ENCODE measurements at places on chromosomes 2 and 18. TPM values are rescaled to one million over a fixed set of nuclear protein-coding genes. Genes with fewer than 3 reads are reported as not detected.

DNA sequence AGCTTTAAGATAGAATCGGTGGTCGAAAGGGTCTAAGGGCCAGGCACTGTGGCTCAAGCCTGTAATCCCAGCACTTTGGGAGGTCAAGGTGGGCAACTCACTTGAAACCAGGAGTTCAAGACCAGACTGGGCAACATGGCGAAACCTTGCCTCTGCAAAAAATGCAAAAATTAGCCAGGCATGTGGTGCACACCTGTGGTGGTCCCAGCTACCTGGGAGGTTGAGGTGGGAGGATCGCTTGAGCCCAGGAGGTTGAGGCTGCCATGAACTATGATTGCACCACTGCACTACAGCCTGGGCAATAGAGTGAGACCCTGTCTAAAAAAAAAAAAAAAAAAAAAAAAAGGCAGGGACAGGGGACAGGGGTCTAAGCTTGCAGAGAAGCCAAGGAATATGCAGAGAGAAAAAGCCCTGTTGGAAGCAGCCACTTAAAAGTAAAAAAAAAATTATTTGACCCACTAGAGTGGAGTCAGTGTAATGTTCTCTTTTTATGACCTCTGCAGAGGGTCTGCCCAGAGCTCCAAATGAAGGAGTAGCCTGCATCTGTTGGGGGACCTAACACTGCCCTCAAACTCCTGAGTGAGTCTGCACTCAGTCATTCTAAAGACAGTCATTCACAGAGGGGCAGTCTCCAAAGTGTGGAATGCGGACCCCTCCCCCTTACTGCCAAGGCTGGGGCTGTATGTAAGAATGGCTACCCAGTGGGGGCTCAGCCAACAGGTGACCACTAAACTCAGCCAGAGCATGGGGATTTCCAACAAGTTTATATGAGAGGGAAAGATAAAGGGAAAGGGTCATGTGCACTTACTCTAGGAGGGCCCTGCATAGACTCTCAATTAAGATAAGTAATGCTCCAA lies 118.5 kb upstream of the CDCA7 start:
- no peak overlapping the region for H3K4me3 ChIP-seq
- H3K4me1 ChIP-seq: no peaks in the 10 kb centered on the region
- DNase-seq: no peak
- H3K27ac ChIP-seq: no peak overlapping the region

DNA sequence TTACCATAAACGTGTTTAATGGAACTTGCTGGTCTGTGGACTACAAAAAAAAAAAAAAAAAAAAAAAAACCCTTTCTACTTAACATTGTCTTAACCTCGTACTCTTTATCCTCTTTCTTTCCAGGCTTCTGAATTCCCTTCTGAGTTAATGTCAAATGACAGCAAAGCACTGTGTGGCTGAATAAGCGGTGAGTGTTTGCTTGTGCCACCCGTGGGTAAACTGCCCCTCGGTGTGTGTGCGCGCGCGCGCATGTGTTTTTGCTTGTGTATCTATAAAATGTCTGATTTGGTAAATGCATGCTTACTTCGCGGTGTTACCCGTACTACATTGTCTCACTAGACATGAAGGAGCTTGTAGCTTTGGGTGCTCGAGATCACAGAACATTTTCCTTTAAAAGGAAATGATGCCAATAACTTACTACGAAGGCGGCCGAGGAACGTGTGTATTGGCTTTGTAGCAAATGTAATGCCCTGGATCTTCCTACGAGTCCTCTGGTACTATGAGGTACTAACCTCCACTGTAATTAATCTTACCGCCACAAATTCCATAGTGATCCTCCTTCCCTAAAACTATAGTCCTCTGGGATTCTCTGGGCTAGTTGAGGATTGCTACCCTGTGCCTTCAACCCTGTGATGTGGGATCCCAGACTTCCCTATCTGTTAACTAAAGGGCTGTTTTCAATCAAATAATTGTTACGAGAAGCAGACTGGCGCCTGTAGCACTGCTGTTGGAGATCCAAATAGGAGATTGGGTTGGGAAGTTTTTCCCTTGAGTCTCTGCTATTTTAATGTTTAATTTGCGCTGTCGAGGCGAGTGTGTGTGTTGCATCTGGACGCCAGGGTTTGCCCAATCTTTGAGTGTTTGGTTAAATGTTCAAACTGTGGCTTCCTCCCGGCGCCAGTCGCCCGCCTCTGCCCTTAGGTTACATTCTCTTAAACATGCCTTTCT lies 1.1 kb downstream of the ID2 start:
- H3K4me3 ChIP-seq: peak overlapping the region; percentile 52
- no peak overlapping the region for H3K27ac ChIP-seq
- no peaks in the 10 kb centered on the region for H3K36me3 ChIP-seq
- peaks cover 8% of the 10 kb centered on the region for H3K27me3 ChIP-seq
- DNase-seq: peak; percentile 57

DNA sequence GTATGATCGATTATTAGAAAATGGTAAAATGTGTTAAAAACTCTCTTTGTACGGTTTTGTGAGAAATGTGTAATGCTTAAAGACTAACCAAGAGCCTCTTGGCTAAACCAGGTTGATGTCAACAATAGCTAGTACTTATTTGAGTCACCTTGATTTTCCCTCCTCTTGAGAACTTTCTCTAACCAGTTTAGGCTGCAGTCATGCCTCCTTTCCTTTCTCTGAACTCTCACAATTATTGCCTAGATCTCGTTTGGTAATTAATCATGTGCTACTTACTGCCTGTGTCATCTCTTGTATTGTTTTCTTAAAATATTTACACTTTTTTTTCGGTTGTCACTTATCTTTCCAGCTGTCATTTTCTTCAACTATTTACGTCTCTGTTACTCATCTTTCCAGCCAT lies 1.1 kb upstream of the EPC2 start:
- no peaks in the 10 kb centered on the region for H3K36me3 ChIP-seq
- H3K4me1 ChIP-seq: peaks cover 25% of the 10 kb centered on the region
- peak overlapping the region; percentile 64 for H3K27ac ChIP-seq
- H3K4me3 ChIP-seq: no peak overlapping the region
- DNase-seq: peak; percentile 32

DNA sequence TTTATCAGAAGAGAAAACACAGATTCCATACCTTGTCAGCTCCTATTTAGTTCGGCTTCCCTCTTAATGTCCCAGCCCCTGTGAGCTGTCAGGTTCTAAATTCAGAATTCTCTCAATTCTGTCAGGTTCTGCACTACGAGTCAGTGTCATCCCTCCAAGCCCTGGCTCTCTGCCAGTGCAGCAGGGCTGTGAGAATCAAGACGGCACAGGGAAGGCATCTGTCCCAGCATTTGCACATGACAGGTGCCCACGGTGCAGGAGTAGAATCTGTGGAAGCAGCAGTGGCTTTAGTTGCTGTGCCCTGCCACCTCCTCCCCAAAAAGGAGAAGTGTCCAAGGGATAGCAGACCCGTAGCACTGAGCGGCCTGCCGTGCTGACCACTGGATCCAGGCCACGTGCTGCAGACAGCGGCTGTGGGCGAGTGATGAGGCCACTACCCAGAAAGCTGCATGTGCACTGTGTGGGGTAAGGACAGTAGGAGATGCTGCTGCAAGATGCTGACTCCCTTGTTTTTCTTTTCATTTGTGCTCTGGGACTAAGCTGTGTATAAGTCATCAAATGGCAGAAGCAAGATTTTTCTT lies 12.8 kb downstream of the RBFA start:
- H3K36me3 ChIP-seq: no peaks in the 10 kb centered on the region
- H3K4me3 ChIP-seq: no peak overlapping the region
- H3K27ac ChIP-seq: no peak overlapping the region

GRCh38 chr18:63994783-63995399 lies 25.0 kb downstream of the SERPINB8 start:
- no peaks in the 10 kb centered on the region for H3K4me1 ChIP-seq
- no peaks in the 10 kb centered on the region for H3K36me3 ChIP-seq
- H3K4me3 ChIP-seq: no peak overlapping the region
- H3K27me3 ChIP-seq: no peaks in the 10 kb centered on the region
- DNase-seq: peak; percentile 51

DNA sequence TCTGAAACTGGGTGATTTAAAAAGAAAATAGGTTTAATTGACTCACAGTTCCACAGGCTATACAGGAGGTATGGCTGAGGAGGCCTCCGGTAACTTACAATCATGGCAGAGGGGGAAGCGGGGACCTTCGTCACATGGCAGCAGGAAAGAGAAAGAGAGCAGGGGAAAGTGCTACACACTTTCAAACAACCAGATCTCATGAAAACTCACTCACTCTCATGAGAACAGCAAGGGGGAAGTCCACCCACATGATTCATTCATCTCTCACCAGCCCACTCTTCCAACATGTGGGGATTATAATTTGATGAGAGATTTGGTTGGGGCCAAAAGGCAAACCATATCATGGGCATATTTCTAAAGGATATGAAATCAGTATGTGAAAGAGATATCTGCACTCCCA lies 12.0 kb upstream of the ARHGAP15 start:
- H3K27me3 ChIP-seq: peaks cover 1% of the 10 kb centered on the region
- H3K27ac ChIP-seq: no peak overlapping the region
- no peak overlapping the region for H3K4me3 ChIP-seq
- DNase-seq: no peak
- no peaks in the 10 kb centered on the region for H3K36me3 ChIP-seq

Gene MREG
- total RNA-seq: 3.1 TPM

Gene SMYD1
- not detected for total RNA-seq

GRCh38 chr18:58205443-58206160 lies 161.6 kb downstream of the NEDD4L start:
- no peak for DNase-seq
- peaks cover 12% of the 10 kb centered on the region for H3K4me1 ChIP-seq
- no peak overlapping the region for H3K27ac ChIP-seq
- H3K4me3 ChIP-seq: no peak overlapping the region

DNA sequence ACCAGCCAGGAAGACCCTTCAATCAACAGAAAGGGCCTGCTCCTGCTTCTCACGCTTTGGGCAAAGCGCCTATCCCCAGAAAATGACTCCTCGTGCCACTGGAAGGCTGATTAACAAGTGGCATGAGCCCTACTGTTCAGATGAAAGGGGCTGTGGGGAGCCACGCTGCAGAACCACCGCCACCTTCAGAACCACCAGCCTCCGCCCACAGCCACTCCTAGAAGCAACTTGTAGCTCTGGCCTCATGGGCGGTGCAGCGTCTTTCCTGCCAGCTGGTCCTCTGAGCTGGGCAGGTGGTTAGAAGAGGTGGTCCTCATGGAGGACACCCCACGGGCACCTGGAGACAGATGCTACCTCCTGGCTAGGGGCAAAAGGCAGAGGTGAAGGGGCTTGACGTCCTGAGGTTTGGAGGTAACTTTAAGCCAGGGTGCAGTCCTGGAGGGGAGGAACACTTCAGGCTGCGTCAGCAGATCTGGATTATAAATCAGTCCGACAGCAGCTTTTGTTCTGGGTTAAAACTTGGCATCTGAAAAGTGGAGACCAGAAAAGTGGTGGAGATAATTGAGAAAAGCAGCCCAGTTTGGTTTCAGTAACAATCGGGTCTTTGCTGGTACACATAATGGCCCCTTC lies 861 bp upstream of the SEMA4C start:
- H3K4me3 ChIP-seq: peak overlapping the region; percentile 59
- H3K36me3 ChIP-seq: no peaks in the 10 kb centered on the region
- no peak overlapping the region for H3K27ac ChIP-seq
- peaks cover 16% of the 10 kb centered on the region for H3K27me3 ChIP-seq
- peak; percentile 30 for DNase-seq

DNA sequence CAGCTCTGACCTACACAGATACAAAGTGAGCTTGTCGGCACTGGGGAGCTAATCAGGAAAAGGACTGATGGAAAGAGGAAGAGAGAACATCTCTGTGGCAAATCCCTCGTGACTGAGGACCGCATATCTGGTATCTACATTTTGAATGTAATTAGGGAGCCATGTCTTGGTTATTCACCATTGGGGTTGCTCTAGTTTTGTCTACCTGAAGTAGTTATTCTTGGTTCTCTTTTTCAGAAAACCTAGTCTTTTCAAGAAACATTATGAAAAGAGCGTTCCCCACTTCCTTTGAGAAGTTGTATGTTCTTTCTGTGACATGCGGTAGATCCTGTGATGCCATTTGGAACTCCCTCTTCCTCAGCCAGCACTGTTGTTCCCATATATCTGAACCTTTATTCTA lies 104.4 kb downstream of the DOCK10 start:
- H3K27me3 ChIP-seq: no peaks in the 10 kb centered on the region
- H3K36me3 ChIP-seq: no peaks in the 10 kb centered on the region
- no peak overlapping the region for H3K4me3 ChIP-seq

DNA sequence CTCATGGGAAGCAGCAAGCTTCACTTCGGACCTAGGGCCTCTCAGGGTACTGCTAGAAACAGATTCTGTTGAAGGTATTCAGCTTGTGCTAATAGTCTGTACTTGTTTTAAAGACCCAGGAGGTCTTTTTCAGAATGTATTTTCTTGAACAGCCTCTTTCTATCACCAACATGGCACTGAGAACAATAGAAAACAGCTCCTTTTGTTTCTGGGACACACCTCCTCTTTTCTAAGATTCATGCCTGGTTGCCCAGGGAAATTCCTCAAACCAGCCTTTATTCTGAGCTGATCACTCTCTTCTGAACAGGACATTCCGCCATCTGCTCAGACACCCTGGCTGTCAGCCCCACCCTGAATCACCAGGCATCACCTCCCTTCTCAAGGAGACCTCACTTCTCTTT lies 389.6 kb downstream of the TGIF1 start:
- no peaks in the 10 kb centered on the region for H3K36me3 ChIP-seq
- peaks cover 8% of the 10 kb centered on the region for H3K27me3 ChIP-seq
- no peak overlapping the region for H3K27ac ChIP-seq
- no peak overlapping the region for H3K4me3 ChIP-seq
- H3K4me1 ChIP-seq: no peaks in the 10 kb centered on the region

GRCh38 chr2:10195278-10196109 lies 73.0 kb downstream of the RRM2 start:
- no peaks in the 10 kb centered on the region for H3K4me1 ChIP-seq
- no peaks in the 10 kb centered on the region for H3K27me3 ChIP-seq
- no peak for DNase-seq
- no peak overlapping the region for H3K4me3 ChIP-seq

GRCh38 chr2:68974251-68974650 lies at the start of gene GKN1:
TSS of gene GKN1 (plus strand) at chr2:68974636. CDS start at chr2:68974678, 42 bp downstream.
- H3K4me1 ChIP-seq: no peaks in the 10 kb centered on the region
- H3K36me3 ChIP-seq: no peaks in the 10 kb centered on the region
- H3K4me3 ChIP-seq: no peak within 1 kb of the TSS
- DNase-seq: no peak

- no peaks in the 10 kb centered on the region for H3K27me3 ChIP-seq
- no peak overlapping the region for H3K4me3 ChIP-seq
- no peaks in the 10 kb centered on the region for H3K4me1 ChIP-seq
- no peak for DNase-seq
- no peak overlapping the region for H3K27ac ChIP-seq
Measured at GRCh38 chr2:15275346-15275745, 285.8 kb downstream of the NBAS start.

DNA sequence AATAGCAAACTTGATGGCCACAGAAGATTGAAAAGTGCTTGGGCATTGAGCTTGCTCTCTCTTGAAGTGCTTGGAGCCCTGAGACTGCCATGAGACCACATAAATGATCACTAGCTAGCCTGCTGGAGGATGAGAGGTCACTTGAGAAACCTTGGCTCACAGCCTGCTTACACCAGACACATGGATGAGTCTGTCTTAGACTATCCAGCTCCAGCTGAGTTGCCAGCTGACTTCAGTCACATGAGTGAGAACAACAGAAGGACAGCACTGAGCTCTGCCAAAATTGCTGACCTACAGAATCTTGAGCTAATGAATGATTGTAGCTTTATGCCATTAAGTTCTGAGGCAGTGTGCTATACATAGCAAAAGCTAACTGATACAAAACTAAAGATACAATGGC lies 18.1 kb downstream of the NABP1 start:
- no peaks in the 10 kb centered on the region for H3K36me3 ChIP-seq
- no peak for DNase-seq
- H3K4me1 ChIP-seq: no peaks in the 10 kb centered on the region
- no peaks in the 10 kb centered on the region for H3K27me3 ChIP-seq
- no peak overlapping the region for H3K27ac ChIP-seq

Gene FBXO48
- 0.83 TPM for total RNA-seq

Data from endothelial cell of umbilical vein (primary cell).